ENCODE measurements at places on chromosomes 4 and X.

- DNase-seq: no peak
Measured at GRCh38 chr4:186485561-186486062, 69.8 kb downstream of the MTNR1A start.

DNA sequence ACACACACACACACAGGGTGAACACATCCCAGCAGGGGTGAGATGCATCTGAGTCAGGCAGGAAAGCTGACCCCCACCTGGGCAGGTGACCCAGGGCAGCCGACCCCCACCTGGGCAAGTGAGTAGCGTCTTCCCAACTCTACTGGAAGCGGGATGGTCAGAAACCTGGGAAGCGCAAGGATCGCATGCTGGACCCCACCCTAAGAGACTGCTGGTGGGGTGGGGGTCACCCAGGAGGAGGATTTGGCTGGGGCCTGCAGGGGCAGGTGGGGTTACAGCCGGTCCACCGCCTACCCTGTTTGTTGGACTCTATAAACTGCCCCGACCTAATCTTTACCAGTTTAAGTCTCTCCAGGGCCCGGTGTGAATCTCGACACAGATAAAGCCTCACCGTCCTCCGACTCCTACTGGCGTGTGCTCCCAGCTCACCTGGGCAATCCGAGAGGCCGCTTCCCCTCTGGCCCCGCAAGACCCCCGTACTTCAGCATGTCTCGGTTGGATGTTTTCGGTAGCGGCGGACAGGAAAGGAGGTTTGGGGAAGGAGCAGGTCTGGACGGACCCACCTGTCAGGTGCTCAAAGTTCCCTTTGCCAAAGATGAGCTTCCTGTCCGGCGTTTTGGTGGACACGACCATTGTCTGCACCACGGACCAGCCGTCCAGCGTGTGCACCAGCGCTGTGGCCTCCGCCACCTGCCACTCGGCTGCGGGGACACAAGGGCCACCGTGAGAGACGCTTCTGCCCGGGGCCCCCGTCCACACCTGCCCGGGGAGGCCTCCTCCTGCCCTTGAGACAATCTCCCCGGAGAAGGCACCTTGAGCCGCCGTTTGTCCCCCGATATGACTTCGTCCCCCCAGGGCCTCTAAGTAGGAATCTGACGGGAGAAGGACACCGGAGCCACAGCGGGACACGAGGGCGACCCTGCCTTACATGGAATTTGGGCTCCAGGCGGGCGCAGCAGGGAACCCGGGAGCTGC lies 2.0 kb downstream of the GTPBP6 start:
- DNase-seq: no peak

- DNase-seq: peak; percentile 87
Measured at GRCh38 chrX:49100704-49101628, 21.3 kb upstream of the WDR45 start.

DNA sequence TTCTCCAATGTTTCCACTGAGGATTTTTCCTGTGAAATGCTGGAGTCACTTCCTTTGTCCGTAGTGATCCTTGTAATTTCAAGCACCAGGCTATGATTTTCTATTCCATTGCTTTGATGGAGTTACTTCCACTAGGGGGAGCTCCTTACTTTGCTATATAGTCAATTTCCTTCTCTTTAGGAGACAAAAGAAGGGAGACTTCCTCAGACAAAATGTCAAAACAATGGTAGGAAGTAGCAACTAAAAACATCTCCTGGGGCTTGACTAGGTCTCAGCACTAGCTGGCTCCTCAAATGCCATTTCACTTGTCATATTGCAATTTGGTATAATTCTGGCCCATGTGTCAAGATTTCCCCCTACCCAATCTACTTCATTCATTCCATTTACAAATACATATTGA lies 24.1 kb downstream of the ZCCHC12 start:
- DNase-seq: no peak

GRCh38 chrX:39814391-39814790 lies 283.4 kb downstream of the BCOR start:
- DNase-seq: peak; percentile 13

DNA sequence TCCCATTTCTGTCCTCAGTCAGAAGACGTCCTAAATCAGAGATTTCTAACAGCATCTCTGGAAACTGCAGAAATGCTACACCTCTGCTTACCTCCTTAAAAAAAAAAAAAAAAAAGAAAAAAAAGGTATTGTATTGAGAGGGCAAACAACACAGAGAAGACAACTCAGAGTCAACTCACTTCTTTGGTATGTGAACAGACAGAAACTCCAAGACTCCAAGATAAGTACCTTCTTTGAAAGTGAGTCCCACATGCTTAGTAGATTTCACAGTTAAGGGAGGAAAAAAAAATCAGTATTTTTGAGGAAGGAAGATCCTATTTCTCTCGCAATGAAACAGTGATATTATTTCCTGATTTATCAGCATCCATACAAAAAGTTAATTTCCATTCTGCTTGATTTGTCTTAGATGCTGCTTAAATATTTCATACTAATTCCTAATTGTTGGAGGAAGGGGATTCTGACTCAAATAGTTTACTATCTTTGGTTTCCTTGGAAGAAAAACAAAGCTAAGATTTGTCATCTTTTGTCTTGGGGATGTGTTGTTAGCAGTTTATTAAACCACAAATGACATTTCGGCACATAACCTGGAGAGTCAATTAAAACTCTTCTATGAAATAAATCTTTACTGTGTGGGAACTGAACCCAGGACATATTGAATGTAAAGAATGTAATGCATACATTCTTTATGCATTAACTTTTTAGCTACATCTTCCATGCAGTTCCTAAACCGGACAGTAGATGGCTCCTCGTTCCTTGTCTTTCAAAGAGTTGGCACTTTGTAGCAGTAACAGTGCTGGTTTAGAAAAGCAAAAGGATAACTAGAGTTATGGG lies 4.7 kb downstream of the RASGEF1B start:
- peak; percentile 60 for DNase-seq

- no peak for DNase-seq
Measured at GRCh38 chr4:67122029-67122428, 423.3 kb downstream of the CENPC start.

- DNase-seq: no peak
Measured at GRCh38 chrX:96004386-96004785, 680.3 kb upstream of the DIAPH2 start.

GRCh38 chr4:84145176-84145575 lies 353.9 kb downstream of the NKX6-1 start:
- DNase-seq: no peak

DNA sequence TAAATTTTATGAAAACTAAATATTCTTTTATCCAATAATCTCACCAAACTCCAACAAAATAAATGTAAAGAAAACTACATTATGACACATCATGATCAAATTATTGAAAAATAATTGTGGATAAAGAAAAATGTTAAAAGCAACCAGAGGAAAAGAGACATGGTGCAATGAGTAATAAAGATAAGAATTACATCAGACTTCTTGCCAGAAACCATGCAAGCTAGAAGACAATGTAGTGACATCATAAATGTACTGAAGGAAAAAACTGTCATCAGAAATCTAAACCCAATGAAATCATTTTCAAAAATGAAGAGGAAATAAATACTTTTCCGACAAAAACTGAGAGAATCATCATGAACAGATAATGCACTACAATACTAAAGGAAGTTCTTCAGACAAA lies 135.9 kb upstream of the EOLA2 start:
- DNase-seq: no peak

- DNase-seq: no peak
Measured at GRCh38 chrX:13263560-13264251, 56.1 kb downstream of the ATXN3L start.

DNA sequence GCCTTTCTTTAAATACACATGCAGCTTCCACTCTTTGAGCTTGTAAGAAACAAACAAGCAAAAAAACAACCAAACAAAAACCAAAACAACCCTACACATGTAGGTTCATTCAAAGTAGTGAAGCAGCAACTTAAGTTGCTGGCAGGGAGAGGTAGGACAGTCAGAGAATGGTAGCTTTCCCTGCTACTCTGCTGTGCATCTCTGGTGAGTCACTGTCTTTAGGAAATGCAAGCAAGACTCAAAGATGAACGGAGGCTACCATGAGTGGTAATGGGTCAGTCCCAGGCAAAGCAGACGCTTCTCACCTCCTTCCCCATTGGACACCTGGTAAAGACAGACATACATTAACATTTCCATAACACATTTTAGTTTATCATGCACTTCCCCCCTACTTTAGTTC lies 43.2 kb downstream of the PGRMC2 start:
- no peak for DNase-seq

DNA sequence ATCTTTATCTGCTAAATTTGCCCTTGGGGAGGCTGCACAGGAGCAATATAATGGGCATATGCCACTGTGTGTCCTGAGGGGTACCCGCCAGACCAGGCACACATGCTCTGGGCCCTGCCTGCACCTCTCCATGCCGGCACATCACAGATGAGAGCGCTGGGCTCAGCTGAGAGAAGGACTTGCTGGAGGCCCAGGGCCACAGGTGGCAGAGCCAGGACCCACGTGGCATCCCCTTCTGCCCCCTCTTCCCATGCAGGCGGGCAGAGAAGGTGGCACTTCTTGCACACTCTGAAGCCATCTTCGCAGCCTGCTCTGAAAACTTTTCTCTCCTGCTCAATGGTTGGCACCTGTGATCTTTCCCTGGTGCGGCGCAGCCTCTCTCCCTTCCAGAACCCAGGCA lies 20.1 kb downstream of the CPZ start:
- DNase-seq: no peak

DNA sequence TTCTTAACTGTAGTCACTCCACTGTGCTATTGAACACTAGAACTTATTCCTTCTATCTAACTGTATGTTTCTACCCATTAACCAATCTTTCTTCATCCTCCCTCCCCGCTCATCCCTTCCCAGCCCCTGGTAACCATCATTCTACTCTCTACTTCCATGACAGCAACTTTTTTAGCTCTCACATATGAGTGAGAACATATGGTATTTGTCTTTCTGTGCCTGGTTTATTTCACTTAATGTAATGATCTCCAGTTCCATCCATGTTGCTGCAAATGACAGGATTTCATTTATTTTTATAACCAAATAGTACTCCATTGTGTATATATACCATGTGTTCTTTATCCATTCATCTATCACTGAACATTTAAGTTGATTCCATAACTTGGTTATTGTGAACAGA lies 186.5 kb downstream of the GABRB1 start:
- no peak for DNase-seq

DNA sequence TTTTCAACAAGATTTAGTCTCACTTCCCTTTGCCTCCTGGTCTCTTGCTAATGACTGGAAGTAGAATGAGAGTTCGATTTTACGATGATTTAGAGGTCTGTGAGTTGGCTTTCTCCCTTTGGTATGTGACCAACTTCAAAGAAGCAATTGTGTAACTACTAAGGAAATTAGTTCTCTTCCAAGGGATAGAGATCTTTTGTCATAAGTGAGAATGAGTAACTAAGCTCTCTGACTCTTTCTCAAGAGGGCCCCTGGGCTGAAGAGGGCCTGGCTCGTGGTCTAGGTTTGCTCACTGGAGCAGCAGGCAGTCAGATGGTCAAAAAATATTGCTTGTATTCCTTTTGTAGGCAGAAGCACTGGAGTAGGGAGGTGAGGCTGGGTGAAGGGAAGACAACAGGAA lies 176.3 kb downstream of the ENOX2 start:
- no peak for DNase-seq

DNA sequence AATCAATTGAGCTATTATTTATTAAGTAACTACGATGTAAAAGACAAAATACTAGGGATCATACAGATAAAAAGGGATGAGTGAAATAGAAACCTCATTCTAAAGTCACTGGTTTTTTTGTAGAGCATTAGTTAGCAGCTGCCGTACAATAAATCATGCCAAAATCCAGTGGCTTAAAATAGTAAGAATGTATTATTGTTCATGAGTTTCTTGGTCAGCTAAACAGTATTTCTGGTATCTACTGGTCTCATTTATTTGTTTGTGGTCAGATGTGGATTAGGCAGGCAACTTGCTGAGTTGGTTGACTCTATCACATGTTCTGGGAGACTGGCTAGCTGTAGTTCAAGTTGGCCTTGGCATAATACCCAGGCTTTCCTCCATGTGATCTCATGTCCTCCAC lies 667.3 kb downstream of the GALNTL6 start:
- no peak for DNase-seq

DNA sequence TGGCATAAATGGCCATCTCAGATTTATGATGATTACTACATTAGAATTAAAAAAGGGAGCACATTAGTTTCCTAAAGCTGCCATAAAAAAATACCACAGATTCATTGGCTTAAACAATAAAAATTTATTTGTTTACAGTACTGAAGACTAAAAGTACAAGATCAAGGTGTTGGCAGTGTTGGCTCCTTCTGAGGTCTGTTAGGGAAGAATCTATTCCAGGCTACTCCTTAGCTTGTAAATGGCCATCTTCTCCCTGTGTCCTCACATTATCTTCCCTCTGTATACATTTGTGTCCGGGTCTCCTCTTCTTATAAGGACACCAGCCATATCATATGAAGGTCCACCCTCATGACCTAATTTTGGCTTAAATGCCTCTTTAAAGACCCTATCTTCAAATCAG lies 341.0 kb downstream of the SLC7A11 start:
- no peak for DNase-seq

DNA sequence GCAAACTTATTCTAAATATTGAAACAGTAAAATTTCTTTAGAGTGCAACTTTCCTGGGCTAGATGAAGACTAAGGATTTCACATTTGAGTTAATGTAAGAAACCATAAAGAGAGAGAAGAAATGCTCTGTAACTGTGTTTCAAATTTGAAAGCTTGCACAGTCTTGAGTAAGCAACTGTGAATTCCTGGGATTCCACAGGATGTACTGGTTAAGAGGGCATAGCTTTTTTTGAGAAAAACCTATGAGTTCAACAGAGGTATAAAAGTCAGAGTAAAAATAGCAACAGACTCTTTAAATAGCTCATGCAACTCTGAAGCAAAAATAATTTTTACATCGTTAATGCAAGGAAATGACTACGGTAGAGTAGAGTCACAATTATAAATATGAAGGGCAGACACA lies 25.5 kb downstream of the ZNF330 start:
- DNase-seq: no peak

Data from stimulated activated CD4-positive, alpha-beta T cell treated with anti-CD3 and anti-CD28 coated beads, Interleukin-1b, Interleukin-23, amount 100 ng/mL, for 48 hours (primary cell).